ENCODE measurements at places on chromosomes 11 and 22. TPM values are rescaled to one million over a fixed set of nuclear protein-coding genes. Genes with fewer than 3 reads are reported as not detected.

Gene TRIOBP
- 69.8 TPM for polyA plus RNA-seq

Gene LRP4
- 5.8 TPM for polyA plus RNA-seq

Gene TRIM48
- polyA plus RNA-seq, result not detected

Gene B3GAT3
- polyA plus RNA-seq, result 38.4 TPM

- no peak for DNase-seq
Measured at GRCh38 chr11:6099577-6099976, 7.9 kb upstream of the OR56B4 start.

- DNase-seq, result no peak
Measured at GRCh38 chr22:36571991-36572390, 43.0 kb upstream of the EIF3D start.

GRCh38 chr22:44526779-44527126, 28.7 kb upstream of the RTL6 start:
- no peak for DNase-seq

DNA sequence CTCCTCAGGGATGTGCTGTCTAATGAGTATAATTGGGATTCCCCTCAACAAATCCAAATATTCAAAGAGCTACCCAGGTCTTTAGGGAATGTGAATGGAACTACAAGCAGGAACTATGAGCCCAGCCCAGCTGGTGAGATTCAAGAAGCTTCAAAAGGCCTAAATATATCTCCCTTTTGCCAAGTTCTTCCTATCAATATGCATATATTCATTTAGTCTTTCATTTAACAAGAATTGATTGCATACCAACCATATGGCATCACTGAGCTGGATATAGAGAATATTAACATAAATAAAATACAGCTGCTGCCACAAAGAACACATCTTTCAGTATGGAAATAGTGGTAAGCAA, 58.9 kb upstream of the PRSS23 start:
- no peak for DNase-seq

DNA sequence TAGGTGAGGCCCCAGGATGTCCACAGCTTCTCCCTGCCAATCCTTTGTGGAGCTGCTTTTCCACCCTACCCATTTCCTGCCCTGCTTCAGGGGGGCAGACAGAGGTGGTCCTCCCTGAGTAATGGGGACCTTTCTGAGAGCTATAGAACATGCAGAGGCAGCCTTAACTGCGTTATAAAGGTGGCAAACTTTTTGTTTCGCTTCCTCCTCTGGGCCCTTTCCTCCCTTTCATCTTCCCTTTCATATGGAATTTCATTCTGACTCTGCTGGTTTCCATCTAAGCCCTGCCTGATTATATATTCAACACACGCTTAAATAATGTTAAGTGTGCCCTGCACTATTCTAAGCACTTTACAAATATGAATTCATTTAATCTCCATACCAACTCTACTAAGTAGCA, 169.3 kb upstream of the E2F8 start:
- no peak for DNase-seq

DNA sequence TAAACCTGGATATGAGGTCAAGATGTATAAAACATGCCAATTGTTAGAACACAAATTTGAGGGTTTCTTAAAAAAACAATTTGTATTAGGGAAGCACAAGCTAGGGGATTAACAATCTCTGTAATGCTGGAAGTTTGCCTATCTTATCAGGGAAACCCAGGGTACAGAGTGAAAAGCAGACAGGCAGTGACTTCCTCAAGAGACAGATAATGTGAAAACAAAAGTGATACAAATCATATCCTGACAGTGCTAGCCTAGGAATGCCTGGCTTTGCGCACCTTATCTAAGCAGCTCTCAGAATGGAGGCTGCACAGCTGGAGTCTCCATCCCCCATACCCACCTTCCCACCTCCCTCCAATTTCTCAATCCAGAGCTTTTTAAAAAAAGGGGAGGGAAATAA, 22.5 kb upstream of the RBX1 start:
- no peak for DNase-seq

DNA sequence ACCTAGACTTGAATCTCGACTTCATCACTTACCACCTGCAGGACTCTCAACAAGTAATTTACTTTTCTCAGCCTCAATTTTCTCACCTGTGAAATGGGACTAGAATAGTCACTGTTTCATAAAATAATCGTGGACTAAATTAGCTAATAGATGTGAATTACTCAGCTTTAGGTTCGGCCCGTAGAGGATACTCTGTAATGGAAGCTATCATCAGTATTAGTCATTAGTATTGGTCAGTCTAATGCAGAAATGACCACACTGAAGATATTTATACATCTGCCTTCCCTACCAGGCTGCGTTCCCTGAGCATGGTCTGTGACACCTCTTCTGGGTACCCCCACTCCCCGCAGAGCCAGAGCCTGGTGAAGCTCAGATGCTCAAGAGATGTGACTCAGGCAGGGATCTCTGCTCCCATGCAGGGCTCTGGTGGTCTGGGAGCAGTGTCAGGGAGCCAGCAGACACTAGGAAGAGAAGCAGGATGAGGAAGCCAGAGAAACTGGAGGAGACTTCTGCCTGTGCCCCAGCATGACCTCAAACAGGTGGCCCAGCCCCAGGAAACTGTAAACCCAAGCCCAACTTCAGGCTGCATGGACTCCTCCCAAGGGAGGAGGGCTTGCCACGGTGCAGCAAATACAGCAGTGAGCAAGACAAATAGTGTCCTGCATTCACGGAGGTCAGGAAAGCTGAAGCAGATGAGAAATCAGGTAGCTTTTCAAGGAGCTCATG, 88.0 kb upstream of the E2F8 start:
- DNase-seq, result no peak

DNA sequence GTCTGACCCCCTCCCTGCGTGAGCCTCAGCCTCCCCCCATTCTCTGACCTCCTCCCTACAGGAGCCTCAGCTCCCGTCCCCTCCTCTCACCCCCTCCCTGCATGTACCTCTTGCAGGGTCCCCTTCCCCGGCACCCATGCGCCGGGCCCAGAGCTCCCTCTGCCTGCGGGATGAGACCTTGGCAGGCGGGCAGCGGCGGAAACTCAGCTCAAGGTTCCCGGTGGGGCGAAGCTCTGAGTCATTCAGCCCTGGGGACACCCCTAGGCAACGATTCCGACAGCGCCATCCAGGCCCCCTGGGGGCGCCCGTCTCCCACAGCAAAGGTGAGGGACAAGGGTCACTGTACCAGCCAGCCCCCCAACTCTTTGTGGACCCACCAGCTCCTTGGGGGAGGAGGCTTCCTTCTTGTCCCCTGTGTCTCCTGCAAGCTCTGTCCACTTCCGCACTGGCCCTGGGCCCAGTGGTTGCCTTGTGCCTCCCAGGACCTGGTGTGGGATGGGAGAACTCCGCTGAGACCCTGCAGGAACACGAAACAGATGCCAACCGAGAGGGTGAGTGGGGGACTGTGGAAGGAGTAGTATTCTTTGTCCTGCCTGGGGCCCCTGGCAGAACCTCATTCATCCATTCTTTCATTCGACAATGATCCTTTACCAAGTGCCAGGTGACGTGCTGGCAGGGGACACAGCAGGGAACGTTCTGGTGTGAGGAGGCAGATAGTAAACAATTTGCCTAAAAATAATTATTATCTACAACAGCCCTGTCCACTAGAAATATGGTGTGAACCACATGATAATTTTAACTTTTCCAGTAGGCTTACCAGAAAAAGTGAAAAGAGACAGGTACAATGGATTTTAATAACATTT, 3.7 kb upstream of the RPS6KA4 start:
- peak; percentile 77 for DNase-seq
